A549 treated with GW870086 at 1 μM for 4 hours (cell line): ENCODE measurements at places on chromosomes 7 and 10. TPM values are rescaled to one million over a fixed set of nuclear protein-coding genes. Genes with fewer than 3 reads are reported as not detected.

Gene ACHE
- 2.2 to 3.0 TPM (median 2.8 TPM) in 5 replicates for total RNA-seq

Gene CDC14C
- 0.05 TPM in 1 of 5 replicates, not detected in the others for total RNA-seq

Gene PRPS1L1
- not detected in 5 replicates for total RNA-seq

Gene NEUROG3
- not detected in 5 replicates for total RNA-seq

Gene SMO
- 11.5 to 16.2 TPM (median 13.6 TPM) in 5 replicates for total RNA-seq

Gene STEAP1
- total RNA-seq = 13.4 to 16.3 TPM (median 15.9 TPM) in 5 replicates

Gene GLCCI1
- 0.63 to 1.4 TPM (median 0.93 TPM) in 5 replicates for total RNA-seq

Gene ARHGEF35
- 0.25 to 0.49 TPM (median 0.33 TPM) in 5 replicates for total RNA-seq

Gene WDR86
- total RNA-seq = 0.15 to 0.24 TPM in 2 of 5 replicates, not detected in the others

Gene SVOPL
- not detected in 5 replicates for total RNA-seq

Gene PPP1R17
- total RNA-seq = not detected in 5 replicates

Gene CHST3
- total RNA-seq = 39.3 to 51.6 TPM (median 50.0 TPM) in 5 replicates

Gene HYAL4
- total RNA-seq = 0.07 TPM in 1 of 5 replicates, not detected in the others

Gene LIPK
- not detected in 5 replicates for total RNA-seq

Gene ARID5B
- 1.2 to 2.0 TPM (median 1.7 TPM) in 5 replicates for total RNA-seq

Gene STYXL1
- 39.0 to 46.2 TPM (median 42.2 TPM) in 5 replicates for total RNA-seq

Gene AOC1
- not detected in 5 replicates for total RNA-seq

Gene PDLIM1
- 221 to 244 TPM (median 231 TPM) in 5 replicates for total RNA-seq

Gene MPP7
- 0.10 to 0.21 TPM (median 0.11 TPM) in 4 of 5 replicates, not detected in the other for total RNA-seq

Gene NPFFR1
- total RNA-seq = 0.05 TPM in 1 of 5 replicates, not detected in the others

Gene BMI1
- total RNA-seq = 31.8 to 42.1 TPM (median 38.9 TPM) in 5 replicates
